ENCODE measurements at places on chromosomes 7 and 10.

DNA sequence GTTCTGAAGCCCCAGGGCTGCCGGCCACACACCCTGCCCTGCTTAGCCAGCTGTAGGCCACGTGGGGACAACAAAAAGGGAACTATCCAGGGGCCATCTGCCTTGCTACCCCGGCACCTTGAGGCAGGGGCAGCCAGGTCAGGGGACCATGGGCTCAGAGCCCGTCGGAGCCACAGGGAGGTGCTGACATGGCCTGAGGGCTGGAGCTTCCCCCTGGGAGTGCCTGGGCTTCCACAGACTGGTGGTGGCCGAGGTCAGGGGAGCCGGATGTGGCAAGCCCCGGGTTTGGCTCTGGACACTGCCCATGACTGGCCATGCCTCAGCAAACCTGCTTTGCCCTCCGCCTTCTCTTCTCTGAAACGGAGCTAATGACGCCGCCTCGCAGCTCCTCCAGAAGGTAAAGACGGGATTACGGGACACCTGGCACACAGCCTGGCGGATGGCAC is 178.5 kb downstream of the EBF3 start:
- no peak for DNase-seq

DNA sequence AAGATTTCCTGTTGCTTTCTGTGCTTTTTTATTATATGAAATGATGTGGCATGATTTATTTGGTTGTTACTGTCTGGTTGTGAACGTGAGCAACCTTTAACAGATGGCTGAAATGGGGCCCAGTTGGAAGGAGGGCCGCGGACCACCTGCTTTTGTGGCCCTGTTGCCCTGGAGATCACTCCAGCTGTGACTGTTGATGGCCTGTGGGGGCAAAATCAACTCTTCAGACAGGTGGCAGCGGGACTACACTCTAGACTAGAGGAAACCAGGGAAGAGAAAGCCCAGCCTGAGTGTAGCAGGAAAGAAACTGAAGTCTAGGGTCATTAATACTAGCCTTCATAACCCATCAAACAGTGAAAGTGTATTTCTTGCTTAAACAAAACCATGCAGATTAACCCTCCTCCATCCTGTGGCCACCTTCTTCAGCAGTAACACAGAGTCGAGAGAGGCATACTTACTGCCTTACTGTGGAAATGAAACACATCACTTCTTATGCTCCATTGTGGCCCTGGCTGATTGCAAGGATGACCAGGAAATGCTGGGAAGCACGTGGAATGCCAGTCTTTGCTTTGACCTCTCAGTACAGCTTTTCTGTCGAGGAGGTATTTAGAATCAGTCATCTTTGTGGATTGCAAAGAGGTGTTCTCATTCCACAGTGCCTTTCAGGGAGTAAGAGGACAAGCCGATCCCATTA is 80.5 kb downstream of the CCNY start:
- no peak for DNase-seq

GRCh38 chr10:71035511-71036296 is 147.3 kb upstream of the PCBD1 start:
- no peak for DNase-seq

DNA sequence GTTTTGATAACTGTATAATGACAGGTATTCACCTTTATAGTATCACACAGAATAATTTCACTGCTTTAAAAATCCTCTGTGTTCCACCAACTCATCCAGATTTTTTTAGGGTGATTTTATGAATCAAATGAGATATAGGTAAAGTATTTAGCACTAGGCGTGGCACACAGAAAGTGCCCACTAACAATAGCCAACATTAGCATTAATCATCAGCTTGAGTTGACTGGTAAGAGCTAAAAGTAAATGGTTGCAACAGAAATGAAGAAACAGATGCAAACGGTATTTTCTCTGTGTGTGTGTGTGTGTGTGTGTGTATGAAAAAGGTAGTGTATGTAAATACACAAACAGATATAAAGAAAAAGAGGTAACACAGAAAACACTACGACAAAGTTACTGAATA is 378.8 kb upstream of the ETV1 start:
- no peak for DNase-seq

DNA sequence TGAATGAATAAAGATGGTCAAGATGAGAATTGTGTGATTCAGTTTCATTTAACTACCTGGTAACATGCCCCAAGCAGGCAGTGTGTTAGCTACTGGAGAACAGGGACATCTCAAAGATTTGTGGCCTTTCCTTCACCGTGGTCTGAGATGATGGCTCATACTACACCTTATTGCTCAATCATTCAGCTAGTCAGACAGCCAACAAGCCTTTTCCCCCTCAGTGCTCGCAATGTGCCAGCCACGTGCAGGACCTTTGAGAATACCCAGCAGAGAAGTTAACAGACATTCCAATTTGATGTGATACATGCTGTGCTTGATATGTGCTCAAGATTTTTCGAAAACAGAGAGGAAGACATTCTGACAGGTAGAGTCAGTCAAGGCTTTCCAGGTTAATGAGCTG is 562.8 kb downstream of the SUGCT start:
- no peak for DNase-seq

DNA sequence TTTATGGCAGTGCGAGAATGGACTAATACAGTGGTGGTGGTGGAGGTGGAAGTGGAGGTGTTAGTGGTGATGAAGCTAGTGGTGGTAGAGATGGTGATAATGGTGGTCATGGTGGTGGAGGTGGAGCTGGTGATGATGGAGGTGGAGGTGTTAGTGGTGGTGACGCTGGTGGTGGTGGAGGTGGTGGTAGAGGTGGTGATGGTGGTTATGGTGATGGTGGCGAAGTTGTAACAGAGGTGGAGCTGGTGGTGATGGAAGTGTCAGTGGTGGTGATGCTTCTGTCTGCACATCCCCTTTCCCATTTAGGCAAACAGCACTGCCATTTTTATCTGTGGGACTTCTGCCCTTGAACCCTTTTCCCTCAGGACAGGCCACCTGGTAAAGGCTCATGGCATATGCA is 7.4 kb upstream of the PTPRN2 start:
- no peak for DNase-seq

GRCh38 chr10:22720667-22721066 is 6.3 kb upstream of the PIP4K2A start:
- DNase-seq = no peak

- no peak for DNase-seq
These were observed 261.7 kb downstream of the C7orf25 start for GRCh38 chr7:42650171-42650570.

DNA sequence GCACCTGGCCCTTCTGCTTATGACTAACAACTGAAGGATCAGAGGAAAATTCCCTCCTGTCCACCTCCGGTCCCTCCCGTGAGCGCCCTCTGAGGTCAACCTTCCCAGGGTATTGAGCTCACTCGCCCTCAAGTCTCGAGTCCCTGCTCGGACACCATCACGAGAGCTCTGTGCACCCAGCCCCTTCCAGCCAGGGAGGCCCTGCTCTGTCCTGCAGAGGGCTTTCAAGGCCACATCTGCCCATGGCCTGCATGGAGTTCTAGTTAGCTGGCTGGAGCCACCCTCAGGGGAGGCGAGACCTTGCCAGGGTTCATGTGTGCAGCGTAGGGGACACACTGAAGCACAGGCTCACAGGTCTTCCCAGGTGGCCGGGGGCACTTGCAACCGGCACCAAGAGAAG is 110.9 kb upstream of the MACROH2A2 start:
- DNase-seq = no peak

DNA sequence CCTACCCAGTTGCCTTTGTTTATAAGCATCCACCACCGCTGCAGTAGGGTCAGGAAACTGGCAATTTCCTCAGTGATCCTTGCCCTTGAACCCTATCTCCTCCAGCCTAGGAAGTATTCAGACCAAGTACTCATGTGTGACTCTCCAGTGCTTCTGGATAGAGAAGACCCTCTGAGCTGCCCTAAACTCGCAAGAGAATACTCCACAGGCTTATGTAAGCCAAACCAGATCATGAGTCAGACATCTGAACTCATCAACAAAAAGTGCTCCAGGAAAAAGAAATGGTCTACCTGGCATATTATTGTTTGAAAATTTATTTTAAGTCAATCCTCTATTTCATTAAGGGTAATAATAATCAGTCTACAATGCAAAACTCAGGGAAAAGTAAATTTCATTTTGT is 101.3 kb downstream of the KAT6B start:
- DNase-seq = no peak

DNA sequence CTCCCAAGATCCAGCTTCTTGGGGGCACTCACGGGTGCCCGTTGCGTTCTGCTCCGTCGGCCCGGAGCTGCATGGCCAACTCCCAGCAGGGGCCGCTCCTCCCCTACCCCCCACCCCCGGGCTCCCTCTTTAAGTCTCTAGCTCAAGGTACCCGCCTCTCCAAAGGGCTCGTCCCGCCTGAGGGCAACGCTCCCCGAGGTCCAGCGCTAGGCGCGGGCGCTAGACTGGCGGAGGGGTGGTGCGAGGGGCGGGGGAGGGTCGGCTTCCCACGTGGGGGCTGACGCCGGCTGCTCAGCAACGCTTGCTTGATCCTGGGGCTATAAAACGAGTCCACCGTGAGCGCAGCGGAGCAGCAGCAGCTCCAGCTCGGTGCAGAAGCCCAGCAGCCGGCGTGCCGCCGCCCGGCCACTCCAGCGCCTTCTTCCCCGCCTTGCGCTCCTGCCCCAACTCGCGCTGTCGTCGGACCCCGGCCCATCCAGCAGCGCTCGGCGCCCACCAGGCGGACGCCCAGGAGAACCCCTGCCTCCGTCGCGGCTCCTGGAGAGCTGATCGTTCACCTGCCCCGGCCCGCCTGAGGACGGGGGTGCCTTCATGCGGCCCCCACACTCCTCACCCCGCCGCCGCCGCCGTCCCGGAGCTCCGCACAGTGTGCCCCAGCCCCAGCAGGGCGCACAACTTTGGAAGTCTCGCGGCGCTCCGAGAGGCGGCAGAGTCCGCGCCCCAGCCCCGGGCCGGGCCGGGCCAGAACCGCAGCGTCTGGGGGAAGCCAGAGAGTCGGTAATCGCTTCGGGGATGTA is at the start of gene ADRA2A:
TSS of gene ADRA2A (plus strand) at position 348 of the 797 bp plus-strand sequence. CDS start 968 bp downstream, outside the sequence.
- DNase-seq = no peak

DNA sequence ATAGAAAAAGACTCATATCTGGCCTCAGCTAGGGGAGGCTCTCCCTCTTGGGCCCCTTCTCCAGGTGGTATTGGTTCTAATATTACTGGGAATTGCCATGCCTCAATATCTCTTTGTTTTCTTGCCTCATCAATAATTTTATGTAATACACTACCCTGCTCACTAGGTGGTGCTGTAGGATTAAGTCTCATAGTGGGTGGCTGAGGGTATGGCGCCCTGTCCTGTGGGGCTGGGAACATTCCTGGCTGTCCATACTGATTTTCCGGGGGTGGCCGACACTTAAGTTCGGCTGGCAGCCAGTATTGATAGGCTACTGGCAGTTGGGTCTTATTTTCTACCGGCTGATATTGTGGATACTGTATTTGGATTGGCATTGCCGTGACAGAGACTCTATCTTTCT is 9.0 kb upstream of the TAS2R3 start:
- DNase-seq = no peak

DNA sequence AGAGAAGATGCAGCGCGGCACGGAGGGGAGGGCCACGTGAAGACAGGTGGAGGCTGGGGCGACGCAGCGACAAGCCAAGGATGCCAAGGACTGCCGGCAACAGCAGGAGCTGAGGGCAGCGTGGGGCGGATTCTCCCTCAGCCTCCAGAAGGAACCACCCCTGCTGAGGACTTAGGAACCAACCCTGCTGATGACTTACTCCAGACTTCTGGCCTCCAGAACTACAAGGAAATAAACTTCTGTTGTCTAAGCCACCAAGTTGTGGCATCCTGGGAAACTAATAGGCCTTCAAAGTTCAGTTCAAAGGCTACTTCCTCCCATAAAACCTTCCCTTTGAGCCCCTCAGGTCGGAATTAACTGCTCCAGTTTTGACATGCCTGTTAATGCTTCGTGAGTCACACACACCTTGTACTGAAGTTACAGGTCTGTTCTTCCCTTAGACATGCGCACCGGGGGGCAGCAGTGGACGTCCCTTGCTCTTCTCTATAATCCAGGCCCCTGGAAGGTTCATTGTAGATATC is 88.4 kb upstream of the RHEB start:
- no peak for DNase-seq

GRCh38 chr7:31692451-31692850 is 5.4 kb downstream of the PPP1R17 start:
- no peak for DNase-seq

DNA sequence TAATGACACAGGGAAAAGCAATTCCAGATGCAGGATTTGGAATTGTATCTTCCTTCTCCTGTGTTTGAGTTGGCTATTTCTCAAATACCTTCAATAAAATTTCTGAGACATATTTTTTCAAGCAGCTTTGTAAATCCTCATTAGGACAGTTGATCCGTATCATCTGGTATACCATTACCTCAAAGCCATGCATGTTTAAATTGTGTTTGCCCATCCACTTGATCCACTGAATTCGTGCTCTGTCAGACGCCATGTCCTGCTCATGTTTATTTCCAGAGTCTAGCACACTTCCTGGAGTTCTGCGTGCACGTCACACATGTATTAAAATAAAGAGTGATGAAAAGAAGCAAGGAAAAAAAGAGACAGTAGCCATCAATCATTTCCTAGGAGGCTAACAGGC is 141.8 kb upstream of the CDC14C start:
- DNase-seq = no peak

GRCh38 chr10:91537614-91538383 is 95.1 kb downstream of the PPP1R3C start:
- no peak for DNase-seq

- DNase-seq = no peak
These were observed 195.5 kb upstream of the MBL2 start for GRCh38 chr10:52967806-52968795.

- DNase-seq = no peak
These were observed 113.1 kb downstream of the HIBADH start for GRCh38 chr7:27549606-27550005.

DNA sequence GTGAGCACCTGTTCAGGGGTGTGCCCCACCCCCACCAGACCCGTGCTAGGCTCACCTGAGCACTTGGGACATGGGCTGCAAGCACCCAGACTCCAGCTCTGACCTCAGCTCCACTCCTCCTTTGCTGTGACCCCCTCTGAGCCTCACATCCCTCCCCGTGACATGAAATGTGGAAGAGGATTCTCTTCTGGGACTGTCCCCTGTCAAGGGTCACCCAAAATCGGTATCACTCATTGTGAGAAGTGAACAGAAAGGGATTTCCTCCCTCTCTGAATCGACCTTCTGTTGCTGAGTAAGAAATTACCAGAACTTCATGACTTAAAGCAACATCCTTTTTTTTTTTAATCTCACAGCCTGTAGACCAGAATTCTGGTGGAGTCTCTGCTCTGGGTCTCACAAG is 6.2 kb upstream of the CHST15 start:
- no peak for DNase-seq

All from stimulated activated CD8-positive, alpha-beta memory T cell treated with anti-CD3 and anti-CD28 coated beads, Interleukin-15, amount 100 ng/mL, for 24 hours (primary cell).